ENCODE measurements at places on chromosomes 3 and 15. TPM values are rescaled to one million over a fixed set of nuclear protein-coding genes. Genes with fewer than 3 reads are reported as not detected.

The CPOX gene
- 21.8 TPM for total RNA-seq

The P2RY1 gene
- 43.1 TPM for total RNA-seq

The ROBO2 gene
- total RNA-seq, result 75.0 TPM

The NPAP1 gene
- total RNA-seq, result 0.69 TPM

The INKA1 gene
- 7.6 TPM for total RNA-seq

The LRRC2 gene
- 1.4 TPM for total RNA-seq

The GOLGA8R gene
- total RNA-seq, result 2.8 TPM

GRCh38 chr3:191484461-191484860 is 23.5 kb downstream of the PYDC2 start:
- no peak for DNase-seq

- no peak for DNase-seq
Measured at GRCh38 chr3:182904164-182904563, 76.2 kb downstream of the DCUN1D1 start.

DNA sequence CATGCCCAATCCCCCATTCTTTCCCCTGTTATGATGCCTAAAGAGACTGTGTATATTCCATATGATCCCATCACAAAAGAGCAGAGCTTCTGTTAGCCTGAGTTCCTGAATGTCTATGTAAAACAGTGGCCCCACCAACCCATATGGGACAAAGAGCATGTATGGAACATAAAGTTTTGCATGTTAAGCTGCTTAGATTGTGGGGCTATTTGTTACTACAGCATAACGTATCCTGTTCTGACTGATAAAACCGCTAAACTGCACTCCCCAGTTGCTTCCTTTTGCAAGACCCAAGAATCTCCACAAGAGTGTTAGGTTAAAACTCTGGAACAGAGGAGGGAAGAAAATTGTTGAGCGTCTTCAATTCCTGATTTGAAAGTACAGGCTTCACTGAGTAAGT is 154.8 kb downstream of the ALDH1A2 start:
- DNase-seq, result no peak

DNA sequence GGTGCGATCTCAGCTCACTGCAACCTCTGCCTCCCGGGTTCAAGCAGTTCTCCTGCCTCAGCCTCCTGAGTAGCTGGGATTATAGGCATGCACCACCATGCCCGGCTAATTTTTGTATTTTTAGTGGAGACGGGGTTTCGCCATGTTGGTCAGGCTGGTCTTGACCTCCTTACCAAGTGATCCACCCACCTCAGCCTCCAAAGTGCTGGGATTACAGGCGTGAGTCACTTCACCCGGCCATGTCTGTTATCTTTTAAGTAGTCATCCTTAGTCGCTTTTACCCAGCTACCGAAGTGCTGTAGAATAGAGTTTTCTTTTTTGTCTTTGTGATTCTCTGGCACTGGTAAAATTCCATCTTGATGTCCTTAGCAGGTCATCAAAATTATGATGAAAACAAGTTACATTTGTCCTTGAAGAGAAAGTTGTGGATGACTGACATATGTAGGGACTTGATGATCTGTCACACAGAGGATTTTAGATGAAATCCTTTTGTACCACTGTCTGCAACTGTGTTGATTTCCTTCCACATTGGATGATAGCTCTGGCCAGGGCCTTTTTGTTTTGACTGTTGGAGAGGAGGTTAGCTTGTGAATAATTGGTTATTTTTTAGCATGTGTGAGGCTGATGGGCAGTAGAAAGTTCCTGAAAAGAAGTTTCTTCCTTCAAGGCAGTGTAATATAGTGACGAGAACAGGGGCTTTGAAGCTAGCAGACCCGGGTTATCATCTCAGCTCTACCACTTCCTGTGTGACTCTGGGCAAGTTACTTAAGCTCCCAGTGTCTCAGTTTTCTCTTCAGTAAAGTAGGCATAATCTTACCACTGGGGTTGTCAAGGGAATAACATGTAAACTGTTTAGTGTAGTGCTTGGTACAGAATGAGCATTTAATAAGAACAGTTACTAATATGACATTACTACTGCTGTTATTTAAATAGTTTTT is 18.8 kb downstream of the ATG7 start:
- DNase-seq, result no peak

DNA sequence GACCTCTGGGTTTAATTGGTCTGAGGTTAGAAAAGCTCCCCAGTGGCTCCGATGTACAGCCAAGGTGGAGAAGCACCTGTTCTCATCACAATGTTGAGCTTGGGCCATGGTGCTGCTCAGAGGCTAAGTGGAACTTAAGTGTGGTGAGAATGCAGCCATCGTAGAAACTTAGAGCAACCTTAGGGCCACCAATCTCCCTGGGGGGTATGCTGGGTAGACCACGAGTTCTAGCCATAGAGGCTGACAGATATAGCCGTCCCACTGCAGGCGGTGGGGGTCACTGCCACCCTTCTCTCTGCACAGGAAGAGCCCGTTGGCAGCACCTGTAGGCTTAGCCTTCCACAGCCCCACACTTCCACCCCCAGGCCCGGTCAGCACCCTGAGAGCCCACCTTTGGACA is 38.0 kb downstream of the MGLL start:
- no peak for DNase-seq

- DNase-seq, result no peak
Measured at GRCh38 chr3:71978150-71978721, 193.3 kb upstream of the PROK2 start.

Data from spinal cord (tissue), 10 donors.